ENCODE measurements at places on chromosomes 6 and 20.

GRCh38 chr6:81326881-81327561, 425.5 kb downstream of the TENT5A start:
- no peak for DNase-seq

GRCh38 chr6:89727501-89727900, 89.0 kb upstream of the LYRM2 start:
- no peak for DNase-seq

GRCh38 chr20:57070296-57070695, 196.1 kb downstream of the BMP7 start:
- no peak for DNase-seq

DNA sequence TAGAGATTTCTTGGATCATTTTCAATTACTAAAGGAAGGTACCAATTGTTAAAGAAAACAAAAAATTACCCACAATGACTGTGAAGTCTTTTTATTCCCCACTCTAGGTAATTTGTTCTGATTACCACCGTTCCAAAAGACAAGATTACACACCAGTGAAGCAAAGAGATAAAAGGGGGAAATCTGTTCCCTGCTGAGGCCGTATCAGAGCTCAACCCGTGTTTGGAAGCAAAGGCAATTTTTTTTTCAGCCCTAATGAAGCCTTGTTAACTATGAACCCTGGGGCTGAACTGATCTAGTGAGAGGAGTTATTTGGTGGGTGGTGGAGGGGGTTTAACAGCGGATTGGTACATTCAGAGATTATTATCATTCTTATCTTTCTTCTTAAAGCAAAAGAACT, 128.5 kb downstream of the ALDH8A1 start:
- DNase-seq, result peak; percentile 15

- no peak for DNase-seq
Measured at GRCh38 chr6:118659513-118660217, 8.3 kb upstream of the CEP85L start.

- DNase-seq, result no peak
Measured at GRCh38 chr6:73513496-73513854, 7.4 kb downstream of the EEF1A1 start.

DNA sequence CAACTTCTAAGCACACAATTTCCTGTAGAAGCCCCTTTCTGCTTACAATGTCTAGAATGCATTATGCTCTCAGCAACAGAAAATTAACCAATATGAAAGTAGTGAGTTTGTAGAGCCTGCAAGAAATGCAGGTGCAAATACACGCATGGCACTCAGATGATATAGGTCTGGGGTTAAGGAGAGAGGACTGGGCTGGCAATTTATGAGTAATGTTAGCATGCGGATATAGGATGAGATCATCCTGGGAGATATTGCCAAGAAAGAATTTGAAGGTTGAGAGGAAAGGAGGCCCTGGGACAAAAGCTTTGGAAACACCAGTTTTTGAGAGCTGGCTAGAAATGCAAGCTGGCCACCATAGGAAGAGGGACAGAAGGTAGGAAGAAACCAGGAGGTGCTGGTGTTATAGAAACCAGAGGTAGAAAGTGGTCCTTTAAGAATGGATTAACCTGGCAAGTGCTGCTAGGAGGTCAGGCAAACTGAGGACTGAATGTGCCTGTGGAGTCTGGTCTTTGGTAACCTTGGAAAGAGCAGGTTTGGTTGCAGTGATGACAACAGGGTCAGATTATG, 183.2 kb upstream of the MYLIP start:
- no peak for DNase-seq

GRCh38 chr6:142359271-142359960, 57.6 kb downstream of the ADGRG6 start:
- no peak for DNase-seq

DNA sequence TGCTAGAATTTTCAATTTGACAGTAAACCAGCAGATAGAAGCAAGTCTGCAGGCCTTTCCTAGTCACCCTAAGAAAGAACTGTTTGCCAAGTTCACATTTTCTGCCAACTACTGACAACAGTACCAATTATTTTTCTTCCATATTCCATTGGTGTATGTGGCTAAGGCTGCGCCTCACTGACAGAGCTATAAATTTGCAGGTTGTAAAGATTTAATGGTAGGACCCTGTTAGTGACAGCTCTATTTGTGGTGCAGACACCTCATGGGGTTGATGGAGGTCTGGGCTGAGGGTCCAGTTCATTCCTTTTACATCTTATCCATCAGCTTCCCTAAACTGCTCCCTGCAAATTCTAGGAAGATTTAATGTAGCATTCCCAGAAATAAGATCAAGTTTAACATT, 228.5 kb downstream of the FRK start:
- no peak for DNase-seq

DNA sequence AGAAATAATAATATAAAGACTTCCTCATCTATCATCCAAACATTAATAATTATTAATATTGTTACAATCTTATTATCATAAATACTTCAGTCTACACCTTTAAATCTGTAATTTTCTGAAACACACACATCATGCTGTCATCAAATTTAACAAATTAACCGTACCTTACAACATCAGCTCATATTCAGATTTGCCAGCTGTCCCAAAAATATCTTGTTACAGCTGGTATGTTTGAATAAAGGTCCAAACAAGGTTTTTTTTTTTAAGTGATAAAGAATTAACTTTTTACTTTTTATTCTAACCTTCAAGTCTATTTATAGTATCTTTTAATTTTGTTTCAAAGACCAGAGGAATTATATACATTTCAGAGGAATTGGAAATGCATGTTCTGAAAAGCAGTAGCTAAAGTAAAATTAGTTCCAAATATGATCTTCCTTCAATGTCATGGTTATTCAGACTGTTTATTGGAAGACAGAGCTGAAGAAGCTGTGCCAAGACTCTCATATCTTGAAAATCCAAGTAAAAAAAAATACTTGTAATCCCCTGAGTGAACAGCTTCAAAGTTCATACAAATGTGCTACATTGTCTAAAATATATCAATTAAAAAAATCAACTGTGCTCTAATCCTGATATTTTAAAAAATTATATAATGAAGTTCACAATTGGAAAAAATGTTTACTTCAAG, 161.7 kb upstream of the BMP5 start:
- no peak for DNase-seq

- no peak for DNase-seq
Measured at GRCh38 chr20:63425846-63426485, 46.5 kb downstream of the KCNQ2 start.

GRCh38 chr6:137311940-137312339, 92.8 kb upstream of the IFNGR1 start:
- DNase-seq, result no peak

DNA sequence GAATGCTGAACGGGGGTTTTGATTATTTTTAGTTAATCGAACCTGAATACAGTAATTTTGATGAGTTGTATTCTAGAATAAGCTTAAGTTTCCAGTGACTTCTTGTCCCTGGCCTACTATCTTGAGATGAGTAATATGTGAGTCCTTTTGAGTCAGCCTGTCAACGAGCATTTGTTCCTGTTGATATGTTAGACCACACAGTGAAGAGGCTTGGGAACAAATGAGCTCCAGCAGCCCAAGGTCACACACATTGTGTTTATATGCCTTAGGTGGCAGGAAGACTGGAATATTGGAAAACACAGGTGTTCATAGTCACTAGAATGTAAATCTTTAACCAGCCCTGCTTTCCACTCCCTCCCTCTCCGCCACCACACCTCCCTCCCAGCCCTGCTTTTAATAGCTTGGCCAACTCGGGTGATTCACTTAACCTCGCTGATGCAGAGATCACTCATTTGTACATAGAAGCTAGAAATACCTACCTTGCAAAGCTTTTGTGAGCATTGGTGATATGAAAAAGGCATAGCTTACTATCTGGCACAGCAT, 9.1 kb downstream of the SMPDL3A start:
- no peak for DNase-seq

GRCh38 chr6:30227242-30227722, 14.1 kb upstream of the TRIM26 start:
- no peak for DNase-seq

DNA sequence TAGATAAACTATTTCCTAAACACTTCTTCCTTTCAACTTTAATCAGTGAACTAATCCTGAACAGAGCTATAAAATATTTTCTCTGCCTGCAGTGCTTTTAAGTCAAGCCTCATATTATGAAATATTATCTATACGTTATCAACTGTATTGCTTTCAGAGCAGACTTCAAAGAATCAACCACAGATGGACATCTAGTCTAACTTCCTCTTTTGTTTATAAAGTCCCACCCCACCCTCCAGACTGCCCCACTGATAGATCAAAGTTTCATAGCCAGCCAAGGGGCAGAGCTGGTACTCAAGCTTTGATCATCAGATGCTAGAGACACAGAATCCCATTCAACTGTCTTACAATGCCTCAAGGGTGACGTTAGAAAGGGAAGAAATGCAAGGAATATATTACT, 308.3 kb downstream of the LAMA2 start:
- no peak for DNase-seq

DNA sequence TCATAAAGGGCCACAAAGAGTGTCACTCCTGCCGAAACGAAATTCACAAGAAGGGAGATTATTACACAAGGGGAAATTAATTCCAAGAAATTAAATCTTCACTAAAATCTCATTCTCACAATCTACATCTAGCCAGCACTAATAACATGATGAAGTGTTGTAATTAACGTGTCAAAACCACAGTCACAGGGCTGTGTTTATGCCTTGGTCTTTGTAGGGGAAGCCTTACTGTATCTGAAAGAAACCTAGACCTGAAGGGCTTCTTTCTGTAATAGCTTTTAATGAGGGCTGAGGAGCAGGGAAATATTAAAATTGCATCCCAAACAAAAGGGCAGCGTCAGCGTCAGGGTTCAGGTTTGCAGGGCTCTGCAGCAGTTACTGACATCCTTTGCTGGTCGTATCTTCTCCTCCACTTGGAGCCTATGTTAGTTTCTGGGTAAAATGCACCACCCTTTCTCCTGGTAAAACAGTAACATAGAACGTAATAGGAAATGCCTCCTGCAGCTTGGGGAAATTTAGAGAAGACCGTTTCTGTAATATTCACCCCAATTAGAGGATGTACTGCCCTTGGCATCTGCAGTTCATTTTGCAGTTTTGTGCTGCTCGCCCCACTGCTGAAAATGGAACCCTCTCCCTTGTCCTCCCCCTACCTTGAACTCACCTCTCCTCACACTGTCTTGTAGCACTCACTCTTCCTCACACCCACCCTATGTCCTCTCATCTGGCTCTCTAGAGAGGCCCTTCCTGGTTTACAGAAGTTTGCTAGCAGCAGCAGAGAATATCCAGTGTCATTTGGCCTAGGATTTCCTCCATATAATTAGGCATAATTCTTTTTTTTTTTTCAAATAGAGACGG, 109.0 kb upstream of the TRAF3IP2 start:
- no peak for DNase-seq

GRCh38 chr6:22056398-22056797, 240.4 kb downstream of the PRL start:
- no peak for DNase-seq

DNA sequence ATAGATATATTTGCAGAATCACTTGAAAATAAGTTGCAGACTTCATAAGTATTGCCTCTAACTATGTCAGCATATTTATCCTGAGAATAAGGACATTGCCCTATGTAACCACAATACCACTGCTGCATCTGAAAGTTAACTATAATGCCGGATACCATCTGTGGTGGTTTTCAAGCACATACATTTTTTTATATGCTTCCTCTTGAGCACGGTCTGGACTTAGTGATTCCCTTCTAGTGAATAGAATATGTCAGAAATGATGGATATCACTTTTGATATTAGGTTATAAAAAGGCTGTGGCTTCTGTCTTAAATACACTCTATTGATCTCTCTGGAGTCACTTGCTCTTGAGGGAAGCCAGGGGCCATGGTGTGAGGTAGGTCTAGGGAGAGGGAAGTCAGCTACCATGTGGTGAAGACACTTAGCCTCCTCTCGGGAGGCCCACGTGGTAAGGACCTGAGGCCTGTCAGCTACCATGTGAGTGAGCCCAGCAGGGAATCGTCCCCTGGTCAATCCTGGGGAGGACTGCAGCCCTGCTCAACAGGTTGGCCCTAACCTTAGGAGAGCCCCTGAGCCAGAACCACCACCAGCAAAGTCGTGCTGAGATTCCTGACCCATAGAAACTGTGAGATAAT, 57.5 kb downstream of the CCDC170 start:
- no peak for DNase-seq

GRCh38 chr20:57319584-57319983, 10.0 kb upstream of the SPO11 start:
- DNase-seq, result no peak

- DNase-seq, result no peak
Measured at GRCh38 chr6:38364127-38364526, 275.6 kb downstream of the BTBD9 start.

DNA sequence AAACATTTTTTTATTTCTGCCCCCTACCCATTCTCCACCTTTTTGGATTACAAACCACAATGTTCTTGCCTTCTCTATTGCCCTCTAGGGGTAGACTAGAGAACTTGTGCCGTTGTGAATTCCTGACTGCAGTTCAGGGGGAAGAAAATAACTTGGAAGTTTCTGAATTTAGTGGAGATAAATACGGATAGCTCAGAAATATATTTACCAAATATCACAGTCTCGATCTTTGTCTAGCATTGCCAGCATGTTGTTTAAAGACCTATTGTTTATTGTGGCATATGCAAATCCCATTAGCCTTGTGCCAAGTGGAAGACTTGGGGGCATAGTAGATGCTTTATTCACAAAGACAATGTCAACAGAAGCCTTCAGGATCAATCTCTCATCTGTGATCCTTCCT, 154.1 kb upstream of the MMS22L start:
- peak; percentile 30 for DNase-seq

DNA sequence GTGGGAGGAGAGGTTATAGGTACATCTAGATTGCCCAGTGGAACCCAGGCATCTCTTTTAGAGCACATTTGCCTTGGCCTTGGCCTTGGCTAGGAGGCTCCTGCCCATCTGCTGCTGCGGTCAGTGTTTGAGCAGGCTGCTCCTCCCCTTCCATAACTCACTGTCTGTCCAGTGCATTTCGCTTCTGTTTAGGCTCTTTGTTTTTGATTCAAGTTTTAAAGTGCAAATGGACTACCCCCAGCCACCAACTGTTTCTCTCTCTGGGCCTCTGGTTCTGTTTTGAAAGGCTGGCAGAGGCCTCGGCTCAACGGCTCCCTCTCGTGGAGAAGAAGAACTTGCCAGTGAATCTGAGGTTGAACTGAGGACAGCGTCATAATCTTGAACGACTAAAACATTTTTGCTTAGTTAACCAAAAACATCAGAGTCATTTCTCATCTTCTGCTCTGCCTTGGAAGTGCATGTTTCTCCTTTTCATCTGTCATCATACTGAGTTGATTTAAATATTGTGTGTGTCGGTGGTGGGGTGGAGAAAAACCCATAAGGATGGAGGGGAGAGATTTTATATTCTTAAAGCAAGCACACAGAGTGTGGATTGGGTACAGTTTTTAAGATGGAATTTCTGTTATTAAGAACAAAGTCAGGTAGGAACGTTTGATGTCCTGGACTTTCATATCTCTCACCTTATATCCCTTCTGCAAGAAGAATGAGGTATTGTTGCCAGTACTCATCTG, 171.4 kb downstream of the DTNBP1 start:
- peak; percentile 43 for DNase-seq
